Suprapubic skin (tissue), 4 donors: ENCODE measurements at places on chromosomes 2 and 18. TPM values are rescaled to one million over a fixed set of nuclear protein-coding genes. Genes with fewer than 3 reads are reported as not detected.

The PIEZO2 gene
- total RNA-seq = 2.2 TPM

The ARID5A gene
- total RNA-seq = 11.4 TPM

The AGPS gene
- total RNA-seq = 14.1 TPM

The PMAIP1 gene
- total RNA-seq = 25.0 TPM

The DCDC2C gene
- total RNA-seq = not detected

The OR6B2 gene
- total RNA-seq = not detected

The IL18RAP gene
- total RNA-seq = not detected

The POTEC gene
- not detected for total RNA-seq

DNA sequence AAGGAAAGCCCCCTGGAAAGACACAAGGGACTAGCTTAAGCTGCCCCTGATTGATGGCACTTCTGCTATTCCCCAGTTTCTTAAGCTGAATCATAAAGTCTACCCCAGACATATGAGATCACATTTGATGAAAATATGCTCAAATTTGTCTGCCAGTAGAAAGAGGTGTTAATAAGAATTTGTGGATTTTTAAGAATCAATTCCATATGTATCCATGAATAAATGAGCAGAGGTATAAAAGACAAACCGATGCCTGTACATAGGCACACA is 119.9 kb downstream of the CCBE1 start:
- H3K4me1 ChIP-seq = no peaks in the 10 kb centered on the region
- H3K27me3 ChIP-seq = no peaks in the 10 kb centered on the region
- H3K27ac ChIP-seq = no peak overlapping the region
- DNase-seq = no peak
- no peaks in the 10 kb centered on the region for H3K36me3 ChIP-seq
- H3K4me3 ChIP-seq = no peak overlapping the region

GRCh38 chr18:3015851-3016250 is 2.9 kb upstream of the LPIN2 start:
- no peaks in the 10 kb centered on the region for H3K27me3 ChIP-seq
- DNase-seq = no peak
- peaks cover 50% of the 10 kb centered on the region for H3K4me1 ChIP-seq
- no peak overlapping the region for H3K27ac ChIP-seq
- H3K4me3 ChIP-seq = no peak overlapping the region

- H3K36me3 ChIP-seq = no peaks in the 10 kb centered on the region
- DNase-seq = no peak
- no peaks in the 10 kb centered on the region for H3K27me3 ChIP-seq
- H3K27ac ChIP-seq = peak overlapping the region; percentile 20
- no peak overlapping the region for H3K4me3 ChIP-seq
Observed at GRCh38 chr2:38170733-38171132, 94.8 kb upstream of the CYP1B1 start.

GRCh38 chr2:85475799-85476490 is 57.4 kb downstream of the SH2D6 start:
- no peaks in the 10 kb centered on the region for H3K27me3 ChIP-seq
- no peak overlapping the region for H3K27ac ChIP-seq
- no peaks in the 10 kb centered on the region for H3K36me3 ChIP-seq
- no peak overlapping the region for H3K4me3 ChIP-seq
- peaks cover 27% of the 10 kb centered on the region for H3K4me1 ChIP-seq

DNA sequence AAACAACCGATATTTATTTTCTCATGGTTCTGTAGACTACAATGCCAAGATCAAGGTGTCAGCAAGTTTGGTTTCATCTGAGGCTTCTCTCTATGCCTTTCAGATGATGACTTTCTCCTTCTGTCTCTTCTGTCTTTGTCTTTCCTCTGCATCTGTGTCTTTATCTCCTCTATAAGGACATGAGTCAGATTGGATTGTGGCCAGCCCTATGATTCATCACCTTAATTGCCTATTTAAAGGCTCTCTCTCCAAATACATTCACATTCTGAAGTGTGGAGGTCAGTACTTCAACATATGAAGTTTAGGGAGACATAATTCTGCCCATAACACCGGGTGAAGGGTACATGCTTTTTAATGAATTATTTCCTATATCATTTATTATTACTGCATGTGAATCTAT is 71.2 kb upstream of the CNTNAP5 start:
- H3K36me3 ChIP-seq = no peaks in the 10 kb centered on the region
- no peak overlapping the region for H3K27ac ChIP-seq
- H3K4me1 ChIP-seq = no peaks in the 10 kb centered on the region
- no peaks in the 10 kb centered on the region for H3K27me3 ChIP-seq
- no peak overlapping the region for H3K4me3 ChIP-seq

- DNase-seq = no peak
- no peaks in the 10 kb centered on the region for H3K36me3 ChIP-seq
- H3K4me3 ChIP-seq = no peak overlapping the region
Observed at GRCh38 chr2:72738096-72738495, 87.7 kb downstream of the EXOC6B start.

DNA sequence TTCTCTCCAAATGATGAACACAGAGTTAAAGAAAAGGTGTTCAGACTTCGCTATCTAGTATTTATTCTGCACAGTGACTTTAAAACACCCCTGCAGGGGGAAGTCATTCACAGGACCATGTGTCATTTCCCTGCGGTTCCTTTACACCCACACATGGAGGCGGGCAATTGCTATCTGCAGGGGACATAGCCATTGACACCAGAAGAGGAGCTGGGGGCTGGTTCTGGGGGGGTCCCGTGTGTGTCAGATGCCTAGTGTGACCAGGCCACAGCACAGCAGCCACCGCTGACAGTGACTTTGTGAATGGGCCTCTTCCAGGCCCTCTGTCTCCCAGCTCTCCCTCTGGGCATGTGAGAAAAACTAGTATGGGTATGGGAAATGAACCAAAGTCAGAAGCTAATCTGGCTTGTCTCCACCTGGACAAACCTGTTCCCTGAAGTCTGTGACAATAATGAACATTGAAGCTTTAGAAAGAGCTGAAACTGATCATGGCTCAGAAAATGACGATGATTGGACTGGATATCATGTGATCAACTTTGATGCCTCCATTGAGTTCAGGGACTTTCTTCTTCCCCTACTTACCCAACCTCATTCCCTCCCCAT is 7.5 kb upstream of the GBX2 start:
- peaks cover 54% of the 10 kb centered on the region for H3K4me1 ChIP-seq
- H3K36me3 ChIP-seq = no peaks in the 10 kb centered on the region
- H3K27me3 ChIP-seq = peaks cover 100% of the 10 kb centered on the region
- H3K4me3 ChIP-seq = no peak overlapping the region
- DNase-seq = no peak

GRCh38 chr18:77140439-77141109 is 8.0 kb upstream of the MBP start:
- DNase-seq = no peak
- no peaks in the 10 kb centered on the region for H3K27me3 ChIP-seq
- no peak overlapping the region for H3K27ac ChIP-seq
- H3K4me1 ChIP-seq = peaks cover 22% of the 10 kb centered on the region

DNA sequence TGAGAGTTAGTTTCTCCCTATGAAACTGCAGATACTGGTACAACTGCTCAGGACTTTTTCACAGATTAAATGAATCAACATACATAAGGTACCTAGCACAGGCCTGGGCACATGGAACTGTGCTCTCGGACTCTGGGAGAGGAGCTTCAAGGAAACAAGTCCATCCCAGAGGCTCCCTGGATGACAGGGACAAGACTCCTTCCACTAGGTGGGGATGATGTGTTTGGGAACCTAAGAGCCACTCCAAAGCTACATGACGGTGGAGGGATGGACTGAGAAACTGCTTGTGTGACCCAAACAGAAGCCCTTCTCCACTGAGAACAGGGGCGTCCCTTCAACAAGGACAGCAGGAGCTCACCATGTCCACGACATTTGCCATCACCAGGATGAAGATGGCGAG is 37.1 kb downstream of the CENPO start:
- peaks cover 30% of the 10 kb centered on the region for H3K36me3 ChIP-seq
- no peak overlapping the region for H3K27ac ChIP-seq
- no peaks in the 10 kb centered on the region for H3K27me3 ChIP-seq
- no peak for DNase-seq
- H3K4me3 ChIP-seq = no peak overlapping the region
- H3K4me1 ChIP-seq = peaks cover 8% of the 10 kb centered on the region

DNA sequence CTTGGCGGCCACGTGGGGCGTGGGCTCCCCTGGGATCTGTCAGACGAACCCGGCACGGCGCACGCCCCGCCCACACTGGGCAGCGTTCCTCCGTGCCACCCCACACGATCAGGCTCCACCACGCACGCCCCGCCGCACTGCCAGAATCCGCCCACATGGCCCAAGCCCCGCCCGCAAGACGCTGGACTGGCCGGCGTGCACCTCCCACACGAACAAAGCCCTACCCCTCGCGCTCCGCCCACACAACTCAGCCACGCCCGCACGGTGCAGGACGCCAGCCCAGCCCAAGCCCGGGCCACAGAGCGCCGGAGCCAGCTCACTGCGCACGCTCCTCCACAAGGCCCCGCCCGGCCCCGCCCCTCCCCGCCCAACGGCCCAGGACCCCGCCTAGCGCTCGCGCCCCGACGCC is 555 bp downstream of the TMEM18 start:
- no peaks in the 10 kb centered on the region for H3K27me3 ChIP-seq
- peak; percentile 99 for DNase-seq
- H3K27ac ChIP-seq = peak overlapping the region; percentile 99
- H3K4me1 ChIP-seq = peaks cover 13% of the 10 kb centered on the region

- no peaks in the 10 kb centered on the region for H3K27me3 ChIP-seq
- no peak overlapping the region for H3K4me3 ChIP-seq
- H3K27ac ChIP-seq = peak overlapping the region; percentile 32
- DNase-seq = no peak
- H3K36me3 ChIP-seq = no peaks in the 10 kb centered on the region
Observed at GRCh38 chr2:20138696-20139095, 86.2 kb downstream of the SDC1 start.
